ENCODE measurements at places on chromosomes 16 and 17.

DNA sequence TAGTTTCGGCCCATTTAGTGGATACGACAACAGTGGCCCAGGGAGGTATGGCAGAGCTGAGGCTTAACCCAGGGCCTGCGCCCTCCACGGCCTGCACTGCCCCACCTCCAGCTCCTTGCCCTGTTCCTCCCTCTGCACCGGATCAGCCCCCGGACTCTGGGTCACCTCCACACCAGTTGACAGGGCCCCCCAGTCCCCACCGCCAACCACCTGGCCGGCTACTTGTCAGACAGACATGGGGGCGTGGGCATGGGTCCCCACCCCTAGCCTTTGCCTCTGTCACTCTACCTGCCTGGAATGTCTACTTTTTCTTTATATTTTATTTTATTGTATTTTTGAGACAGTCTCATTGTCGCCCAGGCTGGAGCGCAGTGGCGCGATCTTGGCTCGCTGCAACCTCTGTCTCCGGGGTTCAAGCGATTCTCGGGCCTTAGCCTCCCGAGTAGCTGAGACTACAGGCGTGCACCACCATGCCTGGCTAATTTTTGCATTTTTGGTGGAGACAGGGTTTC, 3.0 kb upstream of the ACTG1 start:
- DNase-seq = no peak

DNA sequence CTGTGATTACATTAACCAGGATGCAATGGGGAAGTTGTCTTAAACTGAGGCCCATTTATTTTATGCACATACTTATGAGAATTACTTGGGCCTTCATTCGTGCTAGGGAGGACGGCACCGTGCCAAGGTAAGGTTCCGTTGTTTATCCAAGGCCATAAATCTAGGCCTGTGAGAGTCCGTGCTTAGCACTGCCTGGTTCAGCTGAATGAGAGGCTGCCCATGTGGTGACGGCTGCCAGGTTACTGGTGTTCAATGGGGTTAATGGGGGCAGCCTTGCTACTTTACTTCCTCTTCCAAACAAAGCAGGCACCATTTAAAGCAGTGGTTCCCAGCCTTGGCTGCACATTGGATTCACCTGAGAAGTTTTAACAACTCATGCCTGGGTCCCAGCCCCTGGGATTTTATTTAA, 135.1 kb upstream of the NOL11 start:
- DNase-seq = no peak

DNA sequence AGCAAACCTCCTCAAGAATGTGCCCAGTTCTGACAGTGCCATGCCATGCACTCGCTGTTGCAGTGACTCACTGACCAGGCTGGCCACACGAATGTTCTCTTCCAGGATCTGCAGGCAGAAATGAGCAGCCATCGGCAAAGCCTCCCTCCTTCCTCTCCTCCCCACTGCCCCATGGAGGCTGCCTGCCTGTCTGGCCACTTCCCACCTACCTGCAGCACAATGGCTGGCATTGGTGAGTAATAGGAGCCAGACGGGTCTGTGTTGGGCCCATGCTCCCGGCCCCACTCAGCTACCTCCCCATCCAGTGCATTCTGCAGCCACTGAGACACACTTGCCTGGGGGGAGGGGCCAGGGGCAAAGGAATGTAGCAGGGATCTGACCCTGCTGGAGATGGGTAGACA, 2.8 kb upstream of the MATCAP1 start:
- DNase-seq = no peak

DNA sequence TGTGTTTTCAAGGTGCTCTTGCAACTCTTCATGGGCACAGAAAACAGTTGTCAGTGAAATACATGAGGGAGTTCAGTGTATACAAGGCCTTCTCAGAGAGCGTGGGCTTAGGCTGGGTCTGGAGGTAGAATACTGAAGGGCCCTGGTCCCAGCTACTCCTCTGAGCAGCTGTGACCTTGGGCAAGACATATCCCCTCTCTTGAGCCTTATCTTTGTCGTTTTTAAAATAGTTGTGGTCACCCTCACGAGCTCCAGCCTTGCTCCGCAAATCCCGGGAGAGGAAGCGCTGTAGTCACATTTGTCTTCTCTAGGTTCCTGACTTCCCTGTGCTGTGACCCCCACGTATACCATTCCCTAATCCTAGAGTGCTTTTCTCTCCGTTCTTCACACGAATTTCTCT, 3.6 kb downstream of the ZNRF1 start:
- no peak for DNase-seq

DNA sequence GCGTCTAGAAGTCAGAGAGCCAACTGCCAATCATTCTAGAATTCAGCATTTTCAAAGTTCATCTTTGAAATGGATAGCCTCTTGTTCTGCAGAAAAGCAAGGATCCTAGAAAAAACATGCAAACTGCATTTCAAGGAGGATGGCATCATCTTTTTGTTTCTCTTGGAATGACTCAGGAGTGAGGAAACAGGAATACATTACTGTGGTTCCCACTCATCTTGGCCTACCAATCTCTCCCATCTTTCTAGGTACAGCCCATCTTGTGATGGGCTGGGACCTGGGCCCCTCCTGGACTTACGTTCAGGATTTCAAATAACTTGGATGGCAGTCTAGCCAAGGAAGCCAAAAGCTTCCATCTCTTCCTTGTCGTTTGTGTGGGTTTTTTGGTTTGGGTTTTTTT, 363.4 kb downstream of the CDH13 start:
- no peak for DNase-seq

DNA sequence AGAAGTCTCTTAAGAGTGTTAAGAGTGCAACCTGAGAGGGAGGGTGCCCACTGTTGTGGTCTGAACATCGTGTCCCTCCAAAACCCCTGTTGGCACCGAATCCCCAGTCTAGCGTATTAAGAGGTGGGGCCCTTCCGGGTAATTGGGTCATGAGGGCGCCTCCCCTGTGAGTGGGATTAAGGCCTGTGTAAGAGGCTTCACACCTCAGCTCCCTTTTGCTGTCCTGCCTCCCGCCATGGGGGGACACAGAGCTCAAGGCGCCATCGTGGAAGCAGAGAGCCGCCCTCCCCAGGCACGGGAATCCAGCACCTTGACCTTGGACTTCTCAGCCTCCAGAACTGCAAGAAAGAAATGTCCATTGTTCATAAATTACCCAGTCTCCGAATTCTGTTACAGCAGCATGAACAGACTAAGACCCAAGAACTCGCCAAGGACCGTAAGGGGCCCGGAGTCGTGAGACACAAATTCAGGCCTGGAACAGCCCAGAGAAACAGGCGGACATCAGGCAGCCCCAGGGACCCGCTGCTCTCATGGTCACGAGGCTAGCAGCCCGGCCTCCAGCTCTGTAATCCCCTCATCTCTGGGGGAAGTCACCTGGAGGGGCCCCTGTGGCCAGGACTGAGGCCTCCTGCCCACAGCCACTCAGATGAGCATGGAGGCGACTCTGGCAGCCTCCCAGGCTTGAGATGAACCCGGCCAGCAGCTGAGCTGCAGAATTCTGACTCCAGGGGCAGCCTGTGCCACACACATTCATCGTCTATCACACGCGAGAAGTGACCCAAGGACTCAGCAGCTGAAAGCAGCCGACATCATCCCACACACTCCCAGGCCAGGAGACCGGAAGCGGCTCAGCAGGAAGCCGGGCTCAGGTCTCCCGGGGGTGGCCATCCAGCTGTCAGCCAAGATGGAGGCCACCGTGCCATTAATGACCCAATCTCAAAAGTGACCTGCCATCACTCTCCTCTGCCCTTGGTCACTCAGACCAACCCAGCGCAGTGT, 12.8 kb upstream of the CHMP6 start:
- no peak for DNase-seq

All from omental fat pad (tissue), 4 donors.